ENCODE measurements at places on chromosomes 3 and 15. TPM values are rescaled to one million over a fixed set of nuclear protein-coding genes. Genes with fewer than 3 reads are reported as not detected.

Gene GOLGA6L6
- not detected for total RNA-seq

Gene SH2D7
- total RNA-seq, result not detected

Gene IL17RC
- total RNA-seq, result 1.5 TPM

Gene ACTC1
- total RNA-seq, result not detected

Gene NLGN1
- not detected for total RNA-seq

Gene IQGAP1
- 185 TPM for total RNA-seq

Gene GPR160
- total RNA-seq, result 13.2 TPM

Gene GOLGA6L26
- total RNA-seq, result not detected

Gene EPHA6
- total RNA-seq, result not detected

Gene LNP1
- 1.9 TPM for total RNA-seq

Gene KLHDC8B
- total RNA-seq, result 3.1 TPM

All from activated naive CD4-positive, alpha-beta T cell treated with anti-CD3 and anti-CD28 coated beads, Interleukin-2, amount 50 U/mL, for 72 hours (primary cell).